ENCODE measurements at places on chromosomes 3 and 15.

GRCh38 chr3:105827959-105828358, 40.9 kb downstream of the CBLB start:
- DNase-seq, result no peak

DNA sequence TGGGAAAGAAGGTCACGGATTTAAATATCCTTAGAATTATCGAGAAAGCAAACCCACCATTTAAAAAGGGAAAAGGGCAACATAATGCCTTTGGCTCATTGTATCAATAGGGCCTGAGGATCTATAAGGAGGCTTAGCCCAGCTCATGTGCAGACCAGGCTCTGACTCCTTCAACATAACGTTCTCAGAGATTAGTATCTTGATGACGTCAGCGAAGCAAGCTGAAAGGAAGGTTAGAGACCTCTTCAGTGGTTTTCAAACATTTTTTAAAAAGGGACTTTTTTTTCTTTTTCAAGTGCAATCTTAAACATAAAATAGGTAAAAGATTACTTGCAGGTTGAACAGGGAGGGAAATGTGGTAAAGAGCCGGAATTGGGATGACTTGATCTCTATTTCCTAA, 463.9 kb upstream of the ADAMTS9 start:
- no peak for DNase-seq

- DNase-seq, result no peak
Observed at GRCh38 chr3:425079-425478, 228.5 kb downstream of the CHL1 start.

- DNase-seq, result no peak
Observed at GRCh38 chr3:154111365-154111935, 9.7 kb upstream of the ARHGEF26 start.

DNA sequence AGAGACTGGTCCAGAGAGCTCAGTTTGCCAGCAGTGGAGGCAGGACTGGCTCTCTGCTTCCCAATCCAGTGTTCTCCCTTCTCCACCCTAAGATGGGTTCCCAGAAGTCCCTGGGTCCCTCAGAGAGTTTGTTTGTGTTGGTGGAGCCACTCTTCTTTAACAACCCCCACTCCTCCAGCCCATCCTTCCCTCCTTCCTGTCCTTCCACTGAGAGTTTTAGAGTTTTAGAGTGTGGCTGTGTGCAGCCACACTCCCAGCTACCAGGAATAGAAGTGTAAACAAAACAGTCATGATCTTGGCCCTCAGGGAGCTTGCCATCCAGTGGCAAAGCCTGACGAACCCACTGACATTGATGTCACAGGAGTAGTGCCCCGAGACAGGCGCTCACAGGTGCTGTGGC, 12.5 kb upstream of the FBLN2 start:
- no peak for DNase-seq

DNA sequence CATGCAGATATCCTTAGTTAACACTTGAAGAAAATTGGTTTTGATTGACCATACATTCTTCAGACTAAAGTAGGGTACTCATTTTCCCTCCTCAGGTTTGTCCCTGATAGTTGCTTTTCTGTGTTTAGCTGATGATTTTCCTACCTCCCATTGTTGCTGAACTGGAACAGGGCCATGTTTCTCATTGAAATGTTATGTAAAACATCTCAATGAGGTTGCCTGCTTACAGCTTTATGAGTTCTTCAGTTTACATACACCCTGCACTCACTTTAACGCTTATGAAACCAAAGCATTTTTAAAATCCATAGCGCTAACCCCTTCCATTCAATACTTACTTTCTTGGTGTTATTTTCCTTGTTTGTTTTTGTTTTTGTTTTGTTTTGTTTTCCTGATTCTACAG, 61.9 kb downstream of the HMG20A start:
- DNase-seq, result no peak

DNA sequence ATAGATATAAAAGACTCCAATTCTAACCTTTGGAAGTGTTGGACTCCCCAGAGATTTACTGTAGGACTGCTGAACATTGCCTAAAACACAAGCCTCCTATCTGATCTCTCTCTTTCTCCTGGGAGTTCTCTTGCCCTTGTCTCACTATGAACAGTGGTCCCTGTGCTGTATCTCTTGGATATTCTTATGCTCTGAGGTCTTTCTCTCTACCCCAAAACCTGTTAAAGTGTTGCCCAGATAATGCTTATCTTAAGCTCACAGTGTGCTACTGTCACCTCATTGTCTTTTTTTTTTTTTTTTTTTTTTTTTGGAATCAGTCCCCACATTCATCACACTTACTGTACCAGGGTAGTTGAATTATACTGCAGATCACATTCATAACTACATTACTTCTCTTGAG, 131.0 kb upstream of the CBLB start:
- no peak for DNase-seq

DNA sequence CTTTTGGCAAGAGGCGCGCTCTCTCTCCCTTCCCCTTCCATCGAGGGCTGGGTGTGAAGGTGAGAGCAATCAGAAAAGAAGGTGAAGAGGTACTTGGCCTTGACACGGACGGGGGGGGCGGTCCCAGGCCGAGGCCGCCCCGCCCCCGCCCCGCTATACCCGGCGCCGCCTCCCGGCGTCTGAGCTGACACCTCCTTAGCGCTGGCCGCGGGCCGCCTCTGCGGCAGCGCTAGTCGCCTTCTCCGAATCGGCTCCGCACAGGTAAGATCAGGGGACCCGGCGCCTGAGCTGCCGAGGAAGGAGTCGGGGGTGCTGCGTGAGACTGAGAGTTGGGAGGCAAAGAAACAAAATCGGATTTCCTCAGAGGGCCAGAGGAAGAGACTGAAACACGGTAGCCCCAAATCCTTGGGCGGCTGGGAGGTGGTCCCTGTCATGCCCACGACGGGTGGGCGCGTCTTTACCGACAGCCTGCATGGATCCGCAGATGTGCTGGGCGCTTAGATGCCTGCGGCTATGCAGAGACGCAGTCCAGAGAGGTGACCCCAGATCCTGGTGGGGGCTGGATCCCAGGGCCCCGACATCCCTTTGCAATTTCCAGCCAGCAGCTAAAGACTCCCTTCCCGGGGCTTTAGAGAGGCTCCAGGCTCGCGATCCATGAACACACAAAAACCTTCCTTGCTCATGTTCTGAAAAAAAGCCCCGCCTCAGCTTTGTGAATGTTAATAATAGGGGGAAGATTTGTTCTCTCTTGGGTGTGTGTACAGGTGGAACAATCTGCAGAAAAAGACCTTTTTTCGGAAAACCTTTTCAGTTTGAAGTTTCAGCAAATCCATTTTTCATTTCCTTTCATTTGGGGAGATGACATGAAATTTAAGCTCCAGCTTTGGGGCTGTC, at the start of gene ENTPD3:
TSS of gene ENTPD3 (plus strand) at position 184 of the 894 bp plus-strand sequence. CDS start 874 bp downstream, outside the sequence.
- peak; percentile 49 for DNase-seq

DNA sequence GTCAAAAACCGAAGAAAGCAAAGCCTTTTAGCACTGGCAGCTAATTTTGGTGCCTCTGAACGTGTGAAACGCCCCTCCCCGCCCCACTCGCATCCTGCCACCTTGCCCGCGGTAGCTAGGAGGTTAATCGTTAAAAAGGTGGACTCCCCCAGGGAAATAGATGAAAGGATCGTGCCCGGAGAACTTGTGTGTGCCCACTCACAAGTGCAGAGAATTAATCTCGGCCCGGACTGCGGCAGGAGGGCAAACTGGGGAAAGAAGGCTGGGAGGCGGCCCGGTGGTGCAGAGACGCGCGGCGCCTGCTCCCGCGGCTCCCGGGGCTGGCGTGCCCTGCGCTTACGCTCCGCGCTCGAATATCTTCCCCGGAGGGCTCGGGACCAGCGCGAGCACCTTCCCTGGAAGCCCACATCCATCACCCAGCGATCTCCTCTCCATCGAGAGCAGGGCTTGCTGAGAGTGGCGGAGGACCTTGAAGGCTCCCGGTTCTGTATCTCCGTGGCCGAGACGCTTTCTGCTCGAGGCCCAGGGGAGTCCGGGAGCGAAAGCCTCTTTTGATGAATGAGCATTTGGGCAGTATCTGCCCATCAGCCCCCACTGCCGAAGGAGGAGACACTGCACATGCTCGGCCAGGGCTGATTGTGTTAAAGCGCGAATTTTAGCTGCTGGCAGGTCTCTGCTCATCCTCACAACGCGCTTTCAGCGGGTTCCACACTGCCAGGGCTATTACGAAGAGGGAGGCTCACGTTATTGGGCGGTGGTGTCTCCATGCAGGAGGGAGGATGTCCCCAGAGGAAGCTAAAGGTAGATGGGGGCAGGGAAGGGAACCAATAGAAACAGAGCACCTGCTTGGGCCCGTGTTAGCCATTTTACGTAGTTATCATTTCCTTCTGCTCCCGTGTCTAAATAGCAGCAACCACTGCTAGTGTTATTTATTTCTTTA, 1.3 kb upstream of the SPTSSB start:
- DNase-seq, result peak; percentile 68

- DNase-seq, result no peak
Observed at GRCh38 chr3:196365736-196366135, 27.5 kb upstream of the TM4SF19 start.

- no peak for DNase-seq
Observed at GRCh38 chr15:93418566-93418965, 329.6 kb upstream of the RGMA start.

GRCh38 chr15:47374222-47374621, 343.1 kb upstream of the SEMA6D start:
- DNase-seq, result no peak

GRCh38 chr3:107589454-107589853, 66.7 kb downstream of the BBX start:
- DNase-seq, result no peak

DNA sequence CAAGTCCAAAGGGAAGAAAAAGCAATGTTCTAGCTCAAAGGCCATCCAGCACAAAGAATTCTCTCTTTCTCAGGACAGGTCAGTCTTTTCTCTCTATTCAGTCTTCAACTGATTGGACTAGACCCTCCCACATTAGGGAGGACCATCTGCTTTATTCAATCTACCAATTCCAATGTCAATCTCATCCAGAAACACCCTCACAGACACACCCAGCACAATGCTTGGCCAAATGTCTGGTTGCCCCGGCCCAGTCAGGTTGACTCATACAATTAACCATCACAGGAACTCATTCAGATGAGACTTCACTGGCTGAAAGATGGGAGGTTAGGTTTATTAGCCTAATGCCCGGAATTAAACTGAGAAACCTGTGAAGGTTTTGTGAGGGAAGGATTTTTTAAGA, 32.4 kb downstream of the ACAN start:
- DNase-seq, result no peak

DNA sequence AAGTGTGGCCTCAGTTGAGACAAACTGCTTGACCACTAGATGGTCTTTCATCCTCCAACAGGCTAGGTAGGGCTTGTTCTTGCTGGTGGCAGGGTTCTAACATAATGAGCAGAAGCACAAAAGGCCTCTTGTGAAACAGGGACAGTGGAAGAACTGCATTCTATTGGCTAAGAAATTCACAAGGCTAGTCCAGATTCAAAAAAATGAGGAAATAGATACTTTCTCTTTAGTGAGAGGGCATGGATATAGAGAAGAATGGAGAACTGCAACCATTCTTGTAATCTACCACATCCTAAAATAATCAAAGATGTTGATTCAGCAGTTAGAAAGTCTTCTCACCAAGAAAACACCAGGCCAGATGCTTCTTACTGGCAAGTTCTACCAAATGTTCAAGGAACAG, 143.7 kb upstream of the LRIG1 start:
- no peak for DNase-seq

- DNase-seq, result no peak
Observed at GRCh38 chr3:112602217-112602838, 38.6 kb downstream of the CCDC80 start.

GRCh38 chr15:57035664-57036063, 117.2 kb downstream of the TCF12 start:
- DNase-seq, result no peak

- DNase-seq, result peak; percentile 85
Observed at GRCh38 chr3:37862219-37862902, 681 bp downstream of the CTDSPL start.

DNA sequence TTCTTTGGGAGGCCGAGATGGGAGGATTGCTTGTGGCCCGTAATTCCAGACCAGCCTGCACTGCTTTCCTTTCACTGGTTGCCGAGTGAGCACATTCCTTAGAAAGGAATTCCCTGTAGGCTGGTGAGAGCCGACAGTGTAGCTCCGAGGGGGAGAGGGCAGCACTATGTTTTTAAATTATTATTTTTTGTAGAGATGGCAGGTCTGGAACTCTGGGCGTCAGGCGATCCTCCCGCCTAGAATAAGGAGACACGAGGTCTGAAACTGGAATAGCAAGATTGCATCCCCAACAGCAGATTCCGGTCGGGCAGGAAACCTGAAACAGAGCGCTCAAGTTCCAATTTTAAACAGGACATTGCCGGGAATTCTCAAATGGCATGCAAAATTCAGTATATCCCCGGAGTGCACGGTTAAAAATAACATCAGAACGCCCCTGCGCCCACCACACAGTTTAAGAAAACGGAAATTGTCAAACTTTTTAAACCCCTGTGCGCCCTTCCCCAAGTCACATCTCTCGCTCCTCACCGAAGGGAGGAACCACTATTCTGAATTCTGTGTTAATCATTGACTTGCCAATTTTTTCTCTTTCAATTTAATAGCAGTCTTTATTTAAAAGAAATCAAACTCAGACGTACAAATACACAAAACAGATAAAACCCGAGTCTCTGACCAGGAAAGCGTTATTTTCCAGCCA, 643 bp upstream of the RNU5B-1 start:
- DNase-seq, result no peak

- peak; percentile 22 for DNase-seq
Observed at GRCh38 chr3:48405971-48406370, 23.9 kb downstream of the PLXNB1 start.

- DNase-seq, result peak; percentile 83
Observed at GRCh38 chr3:33277193-33277882, at the start of gene FBXL2. FBXL2 (plus strand) TSS chr3:33277442; CDS start chr3:33277513, 71 bp downstream.

DNA sequence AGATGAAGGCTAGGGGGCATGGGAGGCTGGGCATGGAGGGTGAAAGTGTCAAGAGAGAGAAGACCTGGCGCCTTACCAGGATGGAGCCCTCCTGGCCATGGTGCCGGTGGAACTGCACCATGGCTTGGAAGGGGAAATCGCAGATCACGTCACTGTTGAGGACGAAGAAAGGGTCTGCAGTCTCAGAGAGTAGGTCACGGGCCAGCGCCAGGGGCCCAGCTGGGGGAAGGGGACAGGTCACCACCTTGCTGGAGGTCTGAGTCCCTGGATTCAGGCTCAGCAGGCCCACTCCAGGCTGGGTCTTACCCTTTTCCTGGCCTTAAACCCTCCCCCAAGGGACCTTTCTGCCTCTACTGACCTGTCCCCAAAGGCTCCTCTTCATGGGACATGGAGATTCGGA, 855 bp downstream of the GMPPB start:
- DNase-seq, result peak; percentile 73

- no peak for DNase-seq
Observed at GRCh38 chr3:172270557-172271166, 177.6 kb downstream of the GHSR start.

- DNase-seq, result no peak
Observed at GRCh38 chr3:170056710-170057454, 19.1 kb downstream of the GPR160 start.

DNA sequence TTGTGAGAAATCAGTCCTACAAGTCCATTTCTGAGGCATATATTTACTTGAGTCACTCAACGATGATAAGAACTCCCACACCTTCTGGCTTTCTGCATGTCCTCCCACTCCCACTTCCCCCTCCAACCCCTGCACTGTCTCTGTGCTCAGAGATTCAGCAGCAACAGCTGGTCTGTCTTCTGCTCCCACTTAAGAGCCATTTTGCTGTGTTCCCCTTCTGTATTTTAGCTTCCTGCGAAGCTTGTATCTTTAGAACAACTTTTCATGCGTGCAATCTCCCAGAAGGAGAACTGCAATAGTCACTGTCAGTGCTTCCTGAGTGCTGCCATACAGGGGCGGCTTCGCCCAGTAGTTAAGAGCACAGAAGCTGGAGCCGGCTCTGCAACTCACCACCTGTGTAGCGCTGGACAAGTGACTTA, 90.0 kb upstream of the SPATA12 start:
- no peak for DNase-seq

- no peak for DNase-seq
Observed at GRCh38 chr3:77868725-77869124, 828.8 kb downstream of the ROBO2 start.

- no peak for DNase-seq
Observed at GRCh38 chr15:40338041-40338657, 2.6 kb downstream of the CCDC9B start.
